AG04450 (cell line): ENCODE measurements at places on chromosomes 5 and 9. TPM values are rescaled to one million over a fixed set of nuclear protein-coding genes. Genes with fewer than 3 reads are reported as not detected.

DNA sequence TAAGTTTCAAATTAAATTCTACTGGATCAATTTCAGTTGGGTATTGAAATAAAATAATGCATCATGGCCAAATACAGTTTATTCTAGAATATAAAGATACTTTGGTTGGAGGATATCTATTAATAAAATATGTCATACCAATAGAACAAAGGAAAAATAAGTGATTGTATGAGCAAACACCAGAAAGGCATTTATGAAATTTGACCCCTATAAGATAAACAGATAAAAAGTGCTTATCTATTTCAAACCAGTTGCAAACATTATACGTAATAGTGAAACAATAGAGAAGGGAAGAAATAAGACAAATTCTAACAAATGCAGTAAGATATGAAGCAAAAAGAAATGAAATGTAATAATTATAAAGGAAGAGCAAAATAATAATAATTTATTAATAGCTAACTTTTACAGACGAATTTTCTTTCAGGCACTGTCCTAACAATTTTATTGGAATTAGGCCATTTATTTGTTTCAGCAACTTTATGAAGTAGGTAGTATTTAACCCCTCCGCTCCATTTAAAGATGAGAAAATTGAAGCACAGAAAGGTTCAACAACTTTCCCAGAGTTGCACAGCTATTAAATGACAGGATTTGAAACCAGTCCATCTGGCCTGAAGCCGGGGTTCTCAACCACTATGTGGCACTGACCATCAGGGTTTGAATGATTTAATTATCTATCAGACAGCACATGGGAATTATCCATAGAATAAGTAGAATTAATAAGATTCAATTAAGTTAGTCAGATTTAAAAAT, 20.8 kb downstream of the ANKRD55 start:
- no peak for DNase-seq

DNA sequence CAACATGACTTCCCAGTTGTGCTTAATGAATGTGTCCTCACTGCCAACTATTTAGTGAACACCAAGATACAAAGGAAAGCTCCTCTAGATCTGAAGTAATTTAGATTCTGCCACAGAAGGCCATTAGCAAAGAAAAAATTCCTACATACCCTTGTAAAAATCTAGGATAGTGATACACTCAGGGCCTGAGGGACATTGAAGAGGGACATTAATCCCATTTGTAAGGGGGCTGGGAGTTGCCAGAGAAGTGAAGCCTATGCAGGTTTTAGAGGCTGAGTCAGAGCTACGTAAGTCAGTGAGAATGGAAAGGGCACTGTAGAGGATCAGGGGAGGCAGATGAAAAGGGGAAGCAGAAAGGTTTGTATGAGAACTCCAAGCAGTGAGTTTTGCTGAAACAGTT, 286.9 kb upstream of the TARS1 start:
- DNase-seq: no peak

DNA sequence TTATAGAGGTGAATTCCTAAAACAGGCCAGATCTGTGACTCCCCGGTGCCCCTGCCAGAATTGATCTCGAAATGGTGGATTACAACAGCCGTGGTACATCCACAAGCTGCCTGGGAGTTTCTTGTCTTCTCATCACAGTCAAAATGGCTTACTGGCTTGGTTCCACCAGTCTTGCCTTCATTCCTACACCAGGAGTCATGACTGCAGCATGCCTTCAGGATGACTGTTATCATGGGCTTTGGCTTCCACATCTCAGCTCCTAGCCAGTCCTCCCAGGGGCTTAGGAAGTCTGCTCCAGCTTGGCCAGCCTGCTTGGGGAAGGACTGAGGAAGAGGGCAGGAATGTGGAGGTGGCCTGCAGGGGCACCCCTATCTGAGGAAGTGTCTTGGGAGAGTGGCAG, 132.9 kb upstream of the NR3C1 start:
- peak; percentile 96 for DNase-seq

- DNase-seq: no peak
Observed at GRCh38 chr5:53357439-53357838, 123.0 kb upstream of the FST start.

DNA sequence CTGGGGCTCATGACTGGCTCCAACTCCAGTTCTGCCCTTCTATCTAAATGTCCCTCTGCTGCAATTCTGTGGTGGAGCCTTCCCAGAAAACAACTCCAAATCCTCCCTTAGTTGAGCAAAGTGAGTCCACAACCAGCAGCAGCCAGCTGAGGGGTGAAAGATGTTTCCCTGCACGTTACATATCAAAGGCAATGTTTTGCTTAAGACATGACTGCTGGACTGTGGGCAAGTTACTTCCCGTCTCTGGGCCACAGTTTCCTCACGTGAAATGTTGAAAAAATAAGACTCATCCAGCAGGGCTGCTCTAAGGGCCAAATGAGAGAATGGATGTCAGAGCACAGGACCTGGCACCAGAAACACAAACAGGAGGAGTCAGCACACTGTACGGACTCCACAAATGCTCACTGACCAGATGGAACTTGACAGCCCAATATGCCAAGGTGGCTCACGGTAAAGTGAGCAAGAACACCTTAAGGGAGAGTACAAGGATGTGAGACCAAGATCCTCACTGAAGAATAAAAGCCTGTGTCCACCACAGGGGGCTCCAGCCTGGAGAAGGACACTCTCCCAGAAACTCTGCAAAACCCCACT, 138.4 kb upstream of the ABCA1 start:
- no peak for DNase-seq

- no peak for DNase-seq
Observed at GRCh38 chr9:121301881-121302286, 33.9 kb downstream of the GSN start.

DNA sequence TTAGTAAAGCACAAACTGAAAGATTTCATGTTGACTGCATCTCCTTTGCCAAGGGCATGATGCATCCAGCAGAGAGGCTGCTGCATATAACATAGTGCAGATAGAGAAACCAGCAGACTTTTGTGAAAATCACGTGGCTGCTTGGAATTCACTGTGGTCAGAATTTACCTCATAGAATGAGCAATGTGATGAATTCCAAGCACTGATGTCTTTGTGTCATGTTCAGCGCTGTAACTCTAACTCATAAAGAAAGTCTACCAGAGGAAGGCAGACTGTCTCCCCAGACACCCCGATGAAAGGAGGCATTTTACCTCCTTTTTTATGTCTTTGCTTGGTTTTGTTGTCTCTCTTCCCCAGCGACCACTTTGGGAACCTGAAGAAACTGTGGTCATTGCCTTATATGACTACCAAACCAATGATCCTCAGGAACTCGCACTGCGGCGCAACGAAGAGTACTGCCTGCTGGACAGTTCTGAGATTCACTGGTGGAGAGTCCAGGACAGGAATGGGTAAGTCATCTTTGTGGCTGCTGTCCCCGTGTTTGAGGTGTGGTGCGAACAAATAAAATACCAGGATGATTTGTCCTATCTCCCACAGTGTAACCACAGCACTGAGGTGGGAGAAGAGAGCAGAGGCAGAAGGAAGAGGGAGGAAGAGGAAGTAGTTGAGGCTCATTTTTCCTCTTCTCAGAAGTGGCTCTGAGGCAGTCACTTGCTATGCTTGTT, 42.0 kb downstream of the ITK start:
- DNase-seq: no peak

DNA sequence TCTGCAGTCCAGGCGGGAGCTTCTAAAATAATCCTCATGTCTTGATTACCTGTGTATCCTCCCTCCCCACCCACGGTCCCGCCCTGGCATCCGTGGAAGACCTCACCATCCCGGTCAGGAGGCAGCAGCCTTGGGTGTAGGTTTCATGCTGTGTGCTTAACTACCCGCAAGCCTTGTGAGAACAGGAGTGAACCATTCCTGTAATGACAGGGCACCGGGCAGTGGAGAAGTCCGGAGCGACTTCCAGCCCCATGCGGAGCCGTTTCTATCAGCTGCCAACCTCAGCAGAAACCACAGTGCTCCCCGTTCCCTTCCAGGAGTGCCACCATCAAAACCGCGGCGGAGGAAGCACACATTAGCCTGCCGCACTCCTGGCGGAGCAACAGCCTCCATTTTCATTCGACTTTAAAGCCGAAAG, 123.5 kb upstream of the LMX1B start:
- DNase-seq: no peak

DNA sequence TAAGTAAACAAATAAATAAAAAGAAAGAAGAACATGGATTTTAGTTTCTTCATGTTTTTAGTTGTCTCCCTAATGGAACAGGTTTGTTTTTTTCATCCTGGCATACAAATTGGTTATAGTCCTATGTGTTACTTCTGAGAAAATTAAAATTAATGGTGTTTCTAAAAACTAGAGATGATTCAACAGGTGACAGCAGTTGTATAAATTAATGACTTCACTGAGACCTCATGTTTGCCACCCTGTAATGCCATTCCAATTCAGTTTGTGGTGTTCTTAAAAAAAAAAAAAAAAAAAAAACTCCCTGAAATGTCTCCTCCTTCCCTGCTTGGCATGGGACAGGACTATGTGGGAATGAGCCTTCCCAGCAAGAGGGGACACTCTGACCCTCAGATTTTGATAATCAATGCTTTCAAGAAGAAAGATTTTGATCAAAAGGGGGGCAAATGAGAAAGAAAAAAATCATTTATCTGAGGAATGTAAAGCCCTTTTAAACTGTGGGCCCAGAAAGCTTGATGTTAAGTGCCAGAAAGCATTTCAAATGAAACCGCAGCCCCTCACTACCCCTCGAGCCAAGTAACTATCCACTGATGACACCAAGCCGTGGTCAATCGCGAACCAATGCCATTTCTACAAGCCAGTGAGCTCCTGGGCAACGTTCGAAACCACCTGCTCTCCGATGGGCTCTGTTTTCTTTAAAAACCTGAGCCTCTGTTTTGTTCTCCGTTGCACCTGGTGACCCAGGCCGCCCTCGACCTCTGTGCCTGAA, 941 bp downstream of the EXD3 start:
- DNase-seq: no peak

DNA sequence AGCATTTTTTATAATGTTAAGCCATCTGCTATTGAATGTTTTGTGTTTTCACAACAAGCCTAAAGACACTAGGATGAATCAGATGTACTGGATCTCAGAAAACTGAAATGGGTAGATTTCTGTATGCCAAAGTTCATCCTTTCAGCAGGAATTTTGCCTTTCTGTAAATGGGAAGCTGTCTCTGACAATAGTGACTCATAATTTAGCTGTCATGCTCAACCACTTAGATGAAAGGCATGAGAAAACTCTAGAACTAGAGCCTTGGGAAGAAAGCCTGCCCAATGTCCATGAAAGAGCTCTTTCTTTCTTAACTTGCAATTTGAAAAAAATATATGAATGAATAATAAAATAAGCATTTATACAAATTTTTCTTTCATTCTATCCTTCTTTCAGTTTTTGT, 616.0 kb upstream of the EDIL3 start:
- DNase-seq: no peak

DNA sequence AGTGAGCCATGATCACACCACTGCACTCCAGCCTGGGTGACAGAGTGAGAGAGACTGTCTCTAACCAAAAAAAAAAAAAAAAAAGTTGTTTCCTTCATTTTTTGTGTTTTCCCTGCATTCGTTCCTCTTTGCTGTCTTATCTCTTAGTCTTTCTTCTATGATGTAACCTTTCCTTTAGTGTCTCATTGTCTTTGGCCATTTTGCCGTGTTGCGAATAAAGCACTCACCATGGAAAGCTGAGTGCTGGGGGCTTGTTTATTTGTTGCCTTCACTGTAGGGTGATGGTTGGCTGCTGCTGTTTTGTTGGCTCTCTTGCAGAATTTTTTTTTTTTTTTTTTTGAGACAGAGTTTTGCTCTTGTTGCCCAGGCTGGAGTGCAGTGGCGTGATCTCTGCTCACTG, 7.7 kb downstream of the EHMT1 start:
- no peak for DNase-seq

- DNase-seq: no peak
Observed at GRCh38 chr9:20302197-20302596, 320.1 kb downstream of the MLLT3 start.

- no peak for DNase-seq
Observed at GRCh38 chr5:109388407-109388806, 21.4 kb downstream of the PJA2 start.

The SPAG8 gene
- 0.56 and 0.58 TPM in 2 replicates for polyA plus RNA-seq

The SPATA31A3 gene
- polyA plus RNA-seq: not detected in 2 replicates

The PPP3R2 gene
- polyA plus RNA-seq: not detected in 2 replicates
